ENCODE measurements at places on chromosomes 3 and 15. TPM values are rescaled to one million over a fixed set of nuclear protein-coding genes. Genes with fewer than 3 reads are reported as not detected.

C3orf70 gene
- polyA plus RNA-seq, result 9.4 TPM

PLSCR1 gene
- 82.0 TPM for polyA plus RNA-seq

RARB gene
- polyA plus RNA-seq, result 63.0 TPM

COLQ gene
- polyA plus RNA-seq, result 13.5 TPM

Measured in left renal cortex interstitium (tissue), 4 donors.